A673 (cell line): ENCODE measurements at places on chromosomes 1 and 21.

- H3K27me3 ChIP-seq = no peaks in the 10 kb centered on the region
- no peak overlapping the region for H3K4me3 ChIP-seq
- no peaks in the 10 kb centered on the region for H3K4me1 ChIP-seq
These were observed 91.5 kb downstream of the UROD start for GRCh38 chr1:45103534-45103933.

DNA sequence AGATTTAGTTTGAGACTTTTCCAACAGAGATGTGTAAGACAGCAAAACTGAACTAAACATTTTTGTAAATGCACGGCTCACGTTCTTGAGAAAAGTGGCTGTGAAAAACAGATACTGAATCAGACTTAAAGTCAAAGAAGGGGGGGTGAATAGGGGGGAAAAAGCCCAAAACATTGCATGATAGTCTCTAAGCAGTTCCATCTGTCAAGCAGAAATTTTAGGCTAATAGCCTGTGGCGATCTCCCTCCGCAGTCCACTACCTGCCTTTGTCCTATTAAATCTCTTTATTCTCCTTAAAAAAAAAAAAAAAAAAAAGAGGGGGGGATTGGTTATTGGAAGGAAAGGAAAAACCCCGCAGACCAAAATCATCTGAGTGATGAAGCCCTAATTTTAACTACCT, 217.6 kb upstream of the NFIA start:
- H3K27me3 ChIP-seq = peaks cover 45% of the 10 kb centered on the region
- H3K4me1 ChIP-seq = peaks cover 13% of the 10 kb centered on the region
- H3K27ac ChIP-seq = no peak overlapping the region
- H3K36me3 ChIP-seq = no peaks in the 10 kb centered on the region
- H3K4me3 ChIP-seq = no peak overlapping the region

DNA sequence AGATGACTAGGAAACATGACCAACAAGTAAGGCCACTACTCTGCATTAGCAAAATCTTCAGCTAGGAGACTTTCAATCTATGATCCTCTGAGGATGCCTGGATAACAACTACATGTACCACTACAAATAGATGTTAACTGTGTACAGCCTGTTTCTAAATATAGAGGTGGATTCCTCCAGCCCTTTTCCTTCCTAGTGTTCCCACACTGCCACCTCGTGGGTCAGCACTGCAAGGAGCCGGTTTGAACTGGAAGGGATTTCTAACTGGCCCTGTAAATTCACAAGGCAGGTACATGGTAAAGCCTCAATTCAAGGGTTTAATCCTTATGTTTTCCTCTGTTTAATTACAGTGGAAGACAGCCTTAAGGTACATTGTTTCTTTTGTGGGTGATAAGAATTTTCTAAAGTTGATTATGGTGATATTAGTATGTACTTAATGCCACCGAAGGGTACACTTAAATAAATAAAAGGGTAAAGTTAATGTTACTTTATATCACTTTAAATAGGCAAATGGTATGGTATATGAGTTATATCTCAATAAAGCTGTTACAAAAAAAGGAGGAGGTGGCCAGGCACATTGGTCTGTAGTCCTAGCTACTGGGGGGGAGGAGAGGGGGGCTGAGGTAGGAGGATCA, 14.4 kb downstream of the SMYD3 start:
- H3K4me1 ChIP-seq = no peaks in the 10 kb centered on the region
- no peaks in the 10 kb centered on the region for H3K27me3 ChIP-seq
- no peak overlapping the region for H3K27ac ChIP-seq
- H3K4me3 ChIP-seq = no peak overlapping the region

GRCh38 chr1:224632381-224632871, 16.3 kb downstream of the CNIH3 start:
- H3K27me3 ChIP-seq = no peaks in the 10 kb centered on the region
- peaks cover 13% of the 10 kb centered on the region for H3K4me1 ChIP-seq

GRCh38 chr1:208577381-208577905, 333.3 kb upstream of the PLXNA2 start:
- no peaks in the 10 kb centered on the region for H3K4me1 ChIP-seq
- no peak overlapping the region for H3K27ac ChIP-seq
- no peaks in the 10 kb centered on the region for H3K36me3 ChIP-seq
- no peak overlapping the region for H3K4me3 ChIP-seq
- DNase-seq = no peak
- peaks cover 24% of the 10 kb centered on the region for H3K27me3 ChIP-seq

- H3K4me3 ChIP-seq = no peak overlapping the region
- H3K36me3 ChIP-seq = no peaks in the 10 kb centered on the region
- no peak for DNase-seq
- no peak overlapping the region for H3K27ac ChIP-seq
These were observed 24.4 kb upstream of the DUSP23 start for GRCh38 chr1:159756397-159756796.

GRCh38 chr21:35171385-35171784, 122.3 kb upstream of the RUNX1 start:
- no peaks in the 10 kb centered on the region for H3K36me3 ChIP-seq
- no peaks in the 10 kb centered on the region for H3K27me3 ChIP-seq
- H3K27ac ChIP-seq = no peak overlapping the region
- no peak for DNase-seq

- H3K36me3 ChIP-seq = no peaks in the 10 kb centered on the region
- no peaks in the 10 kb centered on the region for H3K4me1 ChIP-seq
- no peak overlapping the region for H3K27ac ChIP-seq
- H3K27me3 ChIP-seq = no peaks in the 10 kb centered on the region
These were observed 48.2 kb downstream of the ARHGEF10L start for GRCh38 chr1:17587693-17588047.
